ENCODE measurements at places on chromosomes 1 and 21.
A peak's percentile ranks its signal among the peaks of the same experiment; 100 is the strongest.

- DNase-seq: no peak
Observed at GRCh38 chr1:177305040-177306018, 134.6 kb downstream of the BRINP2 start.

GRCh38 chr1:29825941-29826415 lies 589.7 kb downstream of the PTPRU start:
- DNase-seq: peak; percentile 28

- no peak for DNase-seq
Observed at GRCh38 chr1:182003953-182004586, 57.4 kb downstream of the ZNF648 start.

- DNase-seq: no peak
Observed at GRCh38 chr1:104248385-104248784, 498.7 kb downstream of the AMY1C start.

- peak; percentile 52 for DNase-seq
Observed at GRCh38 chr1:52916241-52916975, 5.1 kb downstream of the ECHDC2 start.

DNA sequence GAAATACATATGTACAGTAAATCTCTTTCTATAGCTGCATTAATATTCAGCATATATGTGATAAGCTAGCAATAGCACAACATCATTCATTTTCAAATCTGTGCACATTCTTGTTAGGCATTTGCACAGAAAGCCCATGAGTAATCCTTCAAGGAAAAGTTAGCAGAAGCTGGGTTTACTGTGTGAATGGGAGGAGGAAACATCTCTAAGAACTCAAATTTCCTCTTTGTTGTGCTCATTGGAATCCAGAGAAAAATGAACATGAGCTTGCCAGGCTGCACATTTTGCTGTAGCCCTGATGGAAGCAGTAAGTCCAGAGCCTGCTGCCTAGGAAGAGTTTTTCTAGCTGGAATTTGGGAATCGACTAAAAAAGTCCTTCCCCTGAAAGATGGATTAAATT lies 214.2 kb upstream of the FOXD3 start:
- no peak for DNase-seq

- no peak for DNase-seq
Observed at GRCh38 chr1:48675251-48675650, 101.4 kb downstream of the BEND5 start.

DNA sequence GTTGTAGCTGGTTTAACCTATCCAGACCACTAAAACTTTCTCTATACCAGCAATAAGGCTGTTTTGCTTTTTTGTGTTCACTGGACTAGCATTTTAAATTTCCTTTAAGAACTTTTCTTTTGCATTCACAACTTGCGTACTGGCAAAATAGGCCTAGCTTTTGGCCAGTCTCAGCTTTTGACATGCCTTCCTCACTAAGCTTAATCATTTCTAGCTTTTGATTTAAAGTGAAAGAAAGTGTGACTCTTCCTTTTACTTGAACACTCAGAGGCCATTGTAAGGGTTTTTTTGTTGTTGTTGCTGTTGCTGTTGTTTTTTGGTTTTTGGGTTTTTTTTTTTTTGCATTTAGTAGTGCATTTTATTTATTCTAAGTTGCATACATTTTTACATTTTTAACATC lies 15.2 kb downstream of the RPAP2 start:
- DNase-seq: no peak

GRCh38 chr1:1206376-1206965 lies at the start of gene TNFRSF18:
TSS of gene TNFRSF18 (minus strand) at chr1:1206592. CDS start at chr1:1206571, 21 bp downstream.
- DNase-seq: no peak

DNA sequence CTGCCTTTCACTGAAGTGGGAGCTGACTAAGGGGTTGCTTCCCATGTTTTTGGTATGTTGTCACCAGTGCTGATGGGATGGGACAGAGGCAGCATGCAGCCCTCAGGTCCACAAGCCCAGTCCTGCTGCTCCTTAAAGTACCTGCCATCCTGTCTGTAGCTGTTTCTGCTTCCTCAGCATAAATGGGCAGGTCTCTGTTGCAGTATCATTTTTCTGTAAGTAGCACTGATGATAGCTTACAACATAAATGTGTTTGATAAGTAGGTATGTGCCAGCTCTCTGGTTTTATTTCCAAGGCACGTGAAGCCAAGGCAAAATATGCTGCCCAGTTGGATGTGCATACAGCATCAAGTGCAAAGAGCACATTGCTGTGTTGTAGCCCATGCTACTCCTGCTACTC lies 173.0 kb downstream of the VPS13D start:
- DNase-seq: no peak

- no peak for DNase-seq
Observed at GRCh38 chr1:213773975-213774374, 213.8 kb upstream of the PROX1 start.

DNA sequence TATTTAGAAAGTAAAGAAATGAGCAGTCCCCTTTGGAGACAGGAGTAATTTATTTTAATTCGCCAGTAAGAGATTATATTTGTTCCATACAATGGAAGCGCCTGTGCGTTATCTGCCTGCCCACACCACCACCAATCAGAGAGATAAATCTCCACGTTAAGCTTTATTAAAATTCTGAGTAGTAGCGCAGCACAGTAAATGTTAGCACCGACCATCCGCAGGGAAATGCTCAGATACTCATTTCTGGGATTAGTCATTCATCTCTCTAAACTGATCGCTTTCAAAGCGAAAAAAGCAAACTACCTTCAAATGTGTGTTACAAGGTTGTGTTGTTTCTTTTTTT lies 1.2 kb downstream of the ETS2 start:
- no peak for DNase-seq

- no peak for DNase-seq
Observed at GRCh38 chr1:229507502-229507901, 639 bp downstream of the NUP133 start.

GRCh38 chr1:159927211-159927848 lies 2.0 kb upstream of the TAGLN2 start:
- no peak for DNase-seq

DNA sequence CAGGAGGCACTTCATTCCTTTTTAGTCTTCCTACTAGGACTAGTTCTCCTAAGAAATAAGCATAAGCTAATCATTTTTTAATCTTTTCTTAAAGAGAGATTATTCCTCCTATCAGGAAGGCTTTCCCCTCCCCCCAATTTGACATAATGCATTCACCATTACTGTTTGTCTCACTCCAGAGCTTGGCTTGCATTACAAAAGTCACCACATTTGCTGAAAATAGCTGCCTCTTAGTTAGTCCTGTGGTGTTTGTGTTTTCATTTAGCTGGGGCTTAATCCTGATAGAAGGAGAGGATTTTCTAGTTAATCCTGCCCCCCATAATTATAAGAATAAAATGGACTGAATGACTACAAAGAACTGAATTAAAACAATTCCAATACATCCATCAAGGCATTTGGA lies 307.1 kb upstream of the RRP15 start:
- no peak for DNase-seq

GRCh38 chr21:41956926-41957729 lies 3.3 kb upstream of the C2CD2 start:
- DNase-seq: peak; percentile 66

DNA sequence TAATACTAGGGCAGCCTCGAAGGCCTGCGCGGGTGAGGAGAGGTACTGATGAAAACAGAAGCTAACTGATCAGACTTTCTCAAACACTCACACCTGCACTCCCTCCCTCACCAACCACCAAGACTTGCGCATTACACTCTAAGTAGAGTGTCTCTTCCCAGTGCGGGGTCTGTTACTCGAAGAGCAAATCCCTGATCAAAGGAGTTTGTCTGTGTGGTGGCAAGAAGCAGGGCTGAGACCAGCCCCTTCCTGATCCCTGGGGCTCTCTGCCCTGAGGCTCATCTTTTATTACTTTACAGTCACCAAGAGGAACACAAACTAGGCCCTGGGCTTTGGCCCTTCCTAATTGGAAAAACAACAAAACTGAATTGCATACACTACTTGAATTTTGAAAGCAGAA lies 19.5 kb upstream of the TSNAX start:
- no peak for DNase-seq

- DNase-seq: no peak
Observed at GRCh38 chr1:185045814-185046492, 595 bp downstream of the RNF2 start.

- DNase-seq: no peak
Observed at GRCh38 chr1:11380500-11380899, 98.5 kb upstream of the DISP3 start.

DNA sequence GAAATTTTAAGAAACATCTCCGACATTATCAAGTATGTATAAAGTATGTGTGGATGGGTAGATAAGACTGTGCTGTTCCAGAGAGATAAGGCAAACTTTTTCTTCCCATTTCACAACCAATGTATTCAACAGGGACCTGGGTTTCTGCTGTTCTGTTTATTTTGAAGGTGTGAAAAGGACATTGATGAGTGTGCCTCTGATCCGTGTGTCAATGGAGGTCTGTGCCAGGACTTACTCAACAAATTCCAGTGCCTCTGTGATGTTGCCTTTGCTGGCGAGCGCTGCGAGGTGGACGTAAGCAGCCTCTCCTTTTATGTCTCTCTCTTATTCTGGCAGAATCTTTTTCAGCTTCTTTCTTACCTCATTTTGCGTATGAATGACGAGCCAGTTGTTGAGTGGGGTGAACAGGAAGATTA lies 174.0 kb downstream of the CRB1 start:
- DNase-seq: no peak

DNA sequence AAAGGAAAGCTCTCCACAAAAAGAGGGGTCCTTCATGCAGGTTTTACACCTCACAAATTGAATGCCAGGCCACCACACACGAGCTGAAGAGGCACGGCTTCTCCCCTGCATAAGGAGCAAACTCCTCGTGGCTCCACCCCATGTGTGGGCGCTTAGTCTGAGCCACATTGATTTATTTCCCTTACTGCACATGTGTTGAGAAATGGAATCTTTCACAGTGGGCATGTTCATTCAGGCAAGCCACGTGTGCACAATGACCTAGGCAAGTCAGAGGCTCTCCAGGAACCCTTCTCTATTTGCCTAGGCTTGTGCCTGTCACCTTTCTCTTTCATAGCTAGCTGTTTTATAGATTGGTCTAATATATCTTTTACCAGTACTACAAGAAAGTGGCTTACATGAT lies 120.5 kb downstream of the LTN1 start:
- no peak for DNase-seq

GRCh38 chr1:229376521-229376920 lies 33.7 kb upstream of the CCSAP start:
- no peak for DNase-seq

- no peak for DNase-seq
Observed at GRCh38 chr21:37827913-37828312, 88.3 kb downstream of the KCNJ6 start.

DNA sequence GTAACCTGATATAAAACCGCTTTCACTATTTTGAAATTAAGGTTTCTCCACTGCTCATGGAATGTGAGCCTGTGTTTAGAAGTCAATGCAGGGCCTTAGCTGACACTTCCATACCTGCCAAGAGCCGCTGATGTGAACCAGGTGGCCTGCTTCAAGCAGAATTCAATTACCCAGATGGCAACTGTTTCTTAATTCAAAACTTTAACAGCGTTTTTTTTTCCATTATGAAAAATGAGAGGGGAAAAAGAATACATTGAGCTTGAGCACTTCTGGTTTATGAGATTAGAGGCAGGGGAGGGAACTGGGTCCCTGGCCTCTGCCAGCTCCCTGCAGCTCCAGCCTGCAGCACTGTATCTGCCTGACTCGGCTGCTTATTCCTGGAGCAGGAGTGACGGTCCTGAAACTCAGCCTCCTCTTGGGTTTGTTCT lies 7.7 kb upstream of the ATP1A1 start:
- DNase-seq: no peak

- DNase-seq: peak; percentile 58
Observed at GRCh38 chr1:109622137-109622892, 2.7 kb downstream of the AMPD2 start.

DNA sequence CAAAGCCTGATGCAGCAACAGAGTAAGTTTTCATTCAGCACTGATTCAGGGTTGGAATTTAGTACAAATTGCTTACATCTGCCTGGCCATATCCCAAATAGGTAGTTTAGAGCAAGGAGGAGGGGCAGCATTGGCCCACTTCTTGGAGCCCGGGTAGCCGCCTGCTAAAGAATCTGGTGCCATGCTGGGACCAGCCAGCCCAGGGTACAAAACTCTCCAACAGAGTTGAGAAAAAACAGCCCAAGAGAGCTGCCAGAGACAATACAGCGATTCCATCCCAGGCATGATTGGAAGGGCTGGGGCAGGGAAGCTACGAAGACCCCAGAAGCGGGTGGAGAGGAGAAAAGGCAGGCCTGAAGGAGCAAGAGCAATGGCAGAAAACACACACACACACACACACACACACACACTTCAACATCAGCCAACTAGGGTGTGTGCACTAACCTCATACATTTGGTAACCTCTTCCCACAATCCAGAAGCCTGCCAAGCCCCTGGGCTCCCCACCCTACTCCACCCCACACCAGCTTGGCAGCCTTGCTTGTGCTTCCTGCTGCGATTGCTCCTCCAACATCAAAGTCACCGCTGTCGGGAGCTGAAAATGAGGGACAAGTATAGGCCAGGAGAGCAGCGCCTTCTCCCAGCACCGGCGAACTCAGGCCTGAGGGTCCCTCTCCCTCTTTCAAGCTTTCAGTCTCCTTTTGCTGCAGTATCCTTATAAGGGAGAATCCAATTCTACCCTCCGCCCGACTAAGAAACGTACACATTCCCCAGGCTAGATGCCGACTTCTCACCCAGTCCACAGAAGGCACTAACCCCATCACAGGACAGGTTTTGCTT lies 1.2 kb downstream of the PIK3C2B start:
- peak; percentile 82 for DNase-seq

GRCh38 chr1:42403880-42404400 lies 23.3 kb downstream of the RIMKLA start:
- DNase-seq: no peak

- DNase-seq: no peak
Observed at GRCh38 chr1:91594383-91595055, 93.9 kb downstream of the CDC7 start.

GRCh38 chr1:154944401-154945159 lies 8.1 kb upstream of the PMVK start:
- no peak for DNase-seq

- DNase-seq: no peak
Observed at GRCh38 chr21:35849144-35849543, 211.2 kb downstream of the SETD4 start.

DNA sequence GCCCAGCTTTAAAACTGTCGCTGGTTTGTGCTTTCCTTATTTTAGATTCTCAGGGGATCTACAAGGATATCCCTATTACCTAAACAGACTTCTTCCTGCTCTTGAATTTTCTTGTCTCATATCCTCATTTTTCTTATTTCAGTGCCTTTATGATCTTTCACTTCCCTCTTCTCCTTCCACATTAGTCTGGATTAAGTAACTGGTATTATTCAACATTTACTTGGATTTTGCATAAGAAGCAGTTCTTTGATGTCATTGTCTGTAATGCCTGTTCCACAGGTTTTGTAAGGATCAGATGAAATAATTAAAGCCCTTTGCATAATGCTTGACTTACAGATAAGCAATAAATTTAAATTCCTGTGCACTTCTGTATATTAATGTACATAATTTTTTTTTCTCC lies 26.5 kb downstream of the CXADR start:
- DNase-seq: no peak
